Right renal cortex interstitium (tissue), 3 donors: ENCODE measurements at places on chromosomes 4 and X. TPM values are rescaled to one million over a fixed set of nuclear protein-coding genes. Genes with fewer than 3 reads are reported as not detected.
A peak's percentile ranks its signal among the peaks of the same experiment; 100 is the strongest.

NRK gene
- polyA plus RNA-seq = 16.8 TPM

PIR gene
- polyA plus RNA-seq = 4.4 TPM

MAGEE2 gene
- polyA plus RNA-seq = 0.47 TPM

GC gene
- polyA plus RNA-seq = 0.62 TPM

XK gene
- polyA plus RNA-seq = 1.2 TPM

FAAH2 gene
- polyA plus RNA-seq = 12.9 TPM

RNF212 gene
- polyA plus RNA-seq = 14.9 TPM

NCAPG gene
- polyA plus RNA-seq = 31.9 TPM

PNMA6F gene
- 0.04 TPM for polyA plus RNA-seq

TRPC5OS gene
- polyA plus RNA-seq = 0.14 TPM

STOX2 gene
- 8.8 TPM for polyA plus RNA-seq

- DNase-seq = no peak
Measured at GRCh38 chr4:6582889-6583490, 8.0 kb downstream of the MAN2B2 start.

DNA sequence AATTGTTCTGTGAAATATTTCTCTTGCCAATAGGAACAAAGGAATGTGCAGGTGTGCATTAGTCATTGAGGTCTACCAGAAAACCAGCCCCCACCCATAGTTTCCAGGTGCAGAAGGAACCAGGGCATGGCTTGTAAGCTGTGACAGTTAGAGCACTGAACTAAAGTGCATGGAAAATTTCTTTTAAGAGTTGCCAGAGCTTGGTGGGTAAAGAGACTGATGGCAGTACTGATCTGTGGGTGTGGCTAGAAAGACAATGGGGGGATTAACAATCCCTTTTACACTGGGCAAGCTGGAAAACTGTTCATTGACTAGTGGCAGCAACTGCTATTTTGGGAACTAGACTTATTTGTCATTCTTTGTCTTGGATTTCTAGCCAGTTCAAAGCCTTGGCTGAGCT is 326.9 kb downstream of the PCDH19 start:
- no peak for DNase-seq

GRCh38 chr4:126853715-126854114 is 779.0 kb upstream of the INTU start:
- no peak for DNase-seq

DNA sequence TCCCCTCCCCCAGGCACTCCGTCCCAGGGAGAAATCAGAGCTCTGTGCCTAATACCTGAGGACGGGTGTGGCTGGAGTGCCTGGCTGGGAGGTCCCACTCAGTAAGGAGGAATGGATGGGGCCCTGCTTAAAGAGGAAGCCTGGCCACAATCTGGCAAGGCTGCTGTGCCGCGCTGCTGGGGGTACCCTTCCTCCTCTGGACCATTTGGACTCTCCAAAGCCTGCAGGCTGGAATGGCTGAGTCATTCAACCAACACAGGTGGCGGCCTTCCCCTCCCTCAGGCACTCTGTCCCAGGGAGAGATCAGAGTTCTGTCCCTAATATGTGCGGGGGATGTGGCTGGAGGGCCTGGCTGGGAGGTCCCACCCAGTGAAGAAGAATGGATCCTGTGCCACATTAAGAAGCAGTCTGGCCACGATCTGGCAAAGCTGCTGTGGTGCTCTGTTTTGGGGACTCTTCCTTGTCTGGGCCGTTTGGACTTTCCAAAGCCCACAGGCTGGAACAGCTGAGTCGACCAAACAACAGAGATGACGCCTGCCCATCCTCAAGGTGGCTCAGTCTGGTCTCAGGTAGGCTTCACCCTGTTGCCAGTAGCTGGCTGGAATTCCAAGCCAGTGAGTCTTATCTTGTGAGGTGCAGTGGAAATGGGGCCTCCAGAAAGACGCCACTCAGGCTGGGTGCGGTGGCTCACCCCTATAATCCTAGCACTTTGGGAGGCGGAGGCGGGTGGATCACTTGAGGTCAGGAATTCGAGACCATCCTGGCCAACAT is 127.3 kb upstream of the HUWE1 start:
- DNase-seq = no peak

DNA sequence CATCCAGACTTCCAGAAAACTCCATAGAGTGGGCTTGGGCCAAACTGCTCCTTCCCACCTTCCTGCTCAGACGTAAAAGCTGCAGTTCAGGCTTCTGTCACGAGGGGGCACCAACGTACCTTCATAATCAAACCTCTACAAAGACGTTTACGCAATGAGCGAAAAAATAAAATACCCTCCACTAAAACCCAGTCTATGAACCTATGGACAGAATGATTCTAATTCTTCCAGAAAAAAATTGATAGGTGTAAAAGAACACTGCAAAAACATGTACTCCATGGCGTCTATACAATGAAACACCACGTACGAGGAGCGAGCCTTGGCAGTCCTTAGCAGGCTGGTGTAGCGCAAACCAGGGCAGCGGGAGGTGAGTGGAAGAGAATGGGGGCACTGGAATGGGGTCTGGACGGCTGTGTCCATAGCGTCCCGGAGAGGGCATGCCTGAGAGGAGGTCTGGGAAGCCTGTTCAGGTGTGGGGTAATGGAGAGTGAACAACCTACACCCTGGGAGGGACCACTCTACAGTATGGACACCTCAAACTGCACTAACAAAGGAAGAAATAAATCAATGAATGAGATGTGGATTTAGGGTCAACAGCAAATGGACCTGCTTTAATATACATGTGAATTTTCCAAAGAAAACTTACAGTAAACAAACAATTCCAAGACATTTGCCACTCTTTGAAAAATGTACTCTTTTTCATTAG is 14.4 kb upstream of the RAB40A start:
- DNase-seq = peak; percentile 54

DNA sequence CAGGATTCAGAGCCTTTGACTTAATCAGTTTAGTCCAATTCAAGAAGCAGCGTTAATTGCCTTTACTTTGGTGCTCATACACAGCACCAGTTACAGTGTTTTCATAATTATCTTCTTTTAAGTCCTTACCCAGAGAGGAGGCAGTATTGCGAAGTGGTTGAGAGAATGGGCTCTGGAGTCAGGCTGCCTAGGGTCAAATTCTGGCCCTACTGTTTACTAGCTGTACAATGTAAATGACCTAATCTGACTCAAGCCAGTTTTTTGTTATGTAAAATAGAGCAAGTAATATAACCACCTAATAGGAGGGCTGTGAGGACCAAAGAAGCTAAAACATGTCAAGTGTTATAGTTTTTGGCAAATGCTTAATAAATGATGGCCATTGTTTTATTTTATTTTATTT is 27.6 kb downstream of the WDR44 start:
- no peak for DNase-seq

- DNase-seq = no peak
Measured at GRCh38 chr4:83599183-83599582, 63.3 kb downstream of the GPAT3 start.

GRCh38 chrX:8364369-8365141 is 100.1 kb upstream of the VCX3B start:
- DNase-seq = no peak

GRCh38 chrX:12975991-12976558 is 1.2 kb downstream of the TMSB4X start:
- DNase-seq = no peak

GRCh38 chr4:142840516-142841123 is 5.5 kb downstream of the INPP4B start:
- DNase-seq = no peak

GRCh38 chr4:54032558-54033135 is 31.8 kb downstream of the CHIC2 start:
- no peak for DNase-seq

- DNase-seq = no peak
Measured at GRCh38 chr4:168870004-168870403, 140.1 kb downstream of the CBR4 start.

DNA sequence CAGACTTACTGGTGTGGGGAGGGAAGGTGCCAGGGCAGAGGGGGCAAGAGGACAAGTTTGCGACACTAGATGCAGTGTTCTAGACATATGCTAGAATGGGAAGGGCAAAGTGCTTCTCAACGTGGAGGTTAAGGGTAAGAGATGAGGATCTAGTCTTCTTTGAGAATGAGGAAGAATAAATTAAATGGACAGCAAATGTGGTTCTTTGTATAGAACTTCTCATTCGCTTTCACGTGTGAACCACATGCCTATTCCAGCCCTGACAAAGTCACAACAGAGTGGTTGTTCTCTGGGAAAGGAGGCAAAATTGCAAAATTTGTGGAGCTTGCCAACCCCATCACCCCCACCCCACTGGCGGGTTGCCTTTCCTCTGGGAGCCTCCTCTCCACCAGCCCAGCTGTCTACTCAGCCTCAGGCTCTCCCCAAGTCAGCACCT is 1.5 kb upstream of the ANXA5 start:
- DNase-seq = no peak

DNA sequence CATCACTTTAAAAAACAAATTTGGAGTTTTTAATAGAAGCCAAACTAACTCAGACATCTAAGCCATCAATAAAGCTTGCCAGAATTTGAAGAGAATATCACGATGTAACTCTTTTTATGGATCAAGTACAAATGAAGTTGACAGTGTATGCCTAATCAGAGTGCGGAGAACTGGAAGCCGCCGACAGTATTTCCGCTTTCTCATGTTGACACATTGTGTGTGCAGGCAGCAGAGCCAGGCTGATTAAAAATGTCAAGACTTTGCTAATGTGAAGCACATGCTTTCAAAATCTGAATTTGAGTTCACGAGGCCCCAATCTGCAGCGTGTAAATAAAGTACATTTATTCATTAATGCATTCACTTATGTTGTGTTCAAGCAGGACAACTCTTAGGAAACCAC is 161.2 kb downstream of the TENM3 start:
- DNase-seq = no peak

DNA sequence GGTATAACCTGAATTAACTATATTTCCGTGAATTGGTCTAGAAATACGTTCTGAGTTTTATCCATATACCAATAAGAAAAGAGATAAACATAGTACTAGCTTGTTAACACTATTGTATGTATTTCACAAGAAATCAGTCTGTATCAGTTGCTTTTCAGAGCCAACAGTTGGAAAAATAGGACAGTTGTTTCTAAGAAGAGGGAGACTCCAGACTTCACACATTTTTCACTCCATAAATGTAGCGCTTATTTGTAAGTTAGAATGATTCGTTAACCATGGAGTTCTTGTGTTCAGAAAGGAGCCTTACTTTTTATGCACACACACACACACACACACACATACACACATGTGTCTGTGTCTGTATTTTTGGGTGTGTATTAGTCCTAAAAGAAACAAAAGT is 376.7 kb upstream of the SMIM31 start:
- DNase-seq = no peak

GRCh38 chr4:141415651-141416050 is 195.0 kb downstream of the ZNF330 start:
- no peak for DNase-seq

DNA sequence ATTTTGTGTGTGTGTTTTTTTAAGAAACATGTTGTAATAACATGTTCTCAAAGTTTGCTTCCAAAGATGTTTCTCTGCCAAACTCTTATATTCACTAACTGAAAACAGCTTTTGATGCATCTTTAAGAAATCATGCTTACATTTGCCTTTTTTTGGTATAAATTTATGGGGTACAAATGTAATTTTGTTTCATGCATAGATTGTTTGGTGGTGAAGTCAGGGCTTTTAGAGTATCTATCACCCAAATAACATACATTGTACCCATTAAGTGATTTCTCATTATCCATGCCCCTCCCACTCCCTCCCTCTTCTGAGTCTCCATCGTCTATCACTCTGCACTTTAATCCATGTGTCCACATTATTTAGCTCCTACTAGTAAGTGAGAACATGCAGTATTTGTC is 30.8 kb downstream of the SPINK2 start:
- DNase-seq = no peak

- DNase-seq = no peak
Measured at GRCh38 chr4:141078871-141079270, 54.4 kb downstream of the RNF150 start.

DNA sequence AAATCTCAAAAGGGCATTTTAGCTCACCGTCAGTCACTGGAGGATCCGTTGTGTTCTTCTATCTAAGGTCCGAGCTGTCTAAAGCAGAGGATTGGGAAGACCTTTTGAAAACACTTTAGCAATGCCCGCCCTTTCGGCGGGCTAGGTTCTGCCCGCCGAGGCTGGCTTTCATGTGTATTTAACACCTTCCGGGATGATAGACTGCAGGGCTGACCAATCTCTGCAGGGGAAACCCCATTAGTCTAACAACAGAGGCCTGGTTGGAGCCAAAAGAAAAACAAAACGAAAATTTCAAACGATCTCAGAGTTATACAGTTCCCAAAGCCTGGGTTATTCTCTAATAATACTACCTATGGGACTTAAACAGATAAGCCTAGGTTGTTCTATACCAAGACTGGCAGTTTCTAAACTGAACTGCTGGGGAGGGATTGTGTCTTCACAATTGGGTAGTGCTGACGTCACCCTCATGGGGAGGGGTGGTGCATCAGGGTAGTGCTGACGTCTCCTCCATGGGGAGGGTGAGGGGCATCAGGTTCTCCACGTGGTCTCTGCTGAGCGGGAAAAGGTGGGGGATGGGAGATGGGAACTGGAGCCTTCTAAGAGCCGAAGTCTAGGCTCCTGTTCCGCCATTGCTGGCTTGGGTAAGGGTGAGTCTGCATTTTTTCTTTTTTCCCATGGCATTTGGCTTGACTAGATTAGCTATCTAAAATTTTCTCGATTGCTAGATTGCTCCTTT is 14.8 kb upstream of the CUL4B start:
- DNase-seq = no peak

- no peak for DNase-seq
Measured at GRCh38 chr4:139557556-139558110, 1.6 kb upstream of the SETD7 start.

DNA sequence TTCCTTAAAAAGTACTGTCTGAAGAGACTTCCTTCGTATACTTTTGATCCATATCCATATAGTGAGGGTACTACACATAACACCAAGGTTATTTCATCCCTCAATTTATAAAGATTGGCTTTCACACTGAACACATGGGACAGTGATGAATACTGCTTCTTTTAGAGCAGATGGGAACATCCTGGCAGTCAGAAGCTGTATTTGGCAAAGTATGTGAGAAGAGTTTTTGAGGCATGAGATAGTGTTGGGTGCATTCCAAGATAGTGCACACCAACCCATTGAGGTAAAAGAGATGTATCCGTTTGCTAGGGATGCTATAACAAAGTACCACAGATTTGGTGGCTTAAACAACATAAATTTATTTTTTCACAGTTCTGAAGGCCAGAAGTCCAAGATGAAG is 141.1 kb downstream of the MOSPD2 start:
- no peak for DNase-seq

DNA sequence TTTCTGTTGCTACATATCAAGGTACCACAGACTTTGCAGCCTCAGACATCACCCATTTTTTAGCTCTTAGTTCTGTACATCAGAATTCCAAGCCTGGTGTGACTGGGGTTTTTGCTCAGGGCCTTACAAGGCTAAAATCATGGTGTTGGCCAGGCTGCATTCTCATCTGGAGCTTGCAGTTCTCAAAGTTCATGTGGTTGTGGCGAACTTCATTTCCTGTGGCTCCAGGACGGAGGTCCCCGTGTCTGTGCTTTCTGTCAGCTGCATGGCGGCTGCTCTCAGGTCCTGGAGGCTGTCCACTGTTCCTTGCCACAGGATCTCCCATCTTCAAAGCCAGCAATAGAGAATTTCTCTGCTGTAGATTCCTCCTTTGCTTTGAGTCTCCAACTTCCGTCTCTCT is 157.4 kb downstream of the STIM2 start:
- DNase-seq = no peak

GRCh38 chrX:37455381-37455780 is 106.2 kb downstream of the PRRG1 start:
- no peak for DNase-seq

GRCh38 chr4:14695095-14695845 is 307.0 kb upstream of the CPEB2 start:
- no peak for DNase-seq

- no peak for DNase-seq
Measured at GRCh38 chr4:168892475-168892874, 117.6 kb downstream of the CBR4 start.
